ENCODE measurements at places on chromosomes 12 and 14.

DNA sequence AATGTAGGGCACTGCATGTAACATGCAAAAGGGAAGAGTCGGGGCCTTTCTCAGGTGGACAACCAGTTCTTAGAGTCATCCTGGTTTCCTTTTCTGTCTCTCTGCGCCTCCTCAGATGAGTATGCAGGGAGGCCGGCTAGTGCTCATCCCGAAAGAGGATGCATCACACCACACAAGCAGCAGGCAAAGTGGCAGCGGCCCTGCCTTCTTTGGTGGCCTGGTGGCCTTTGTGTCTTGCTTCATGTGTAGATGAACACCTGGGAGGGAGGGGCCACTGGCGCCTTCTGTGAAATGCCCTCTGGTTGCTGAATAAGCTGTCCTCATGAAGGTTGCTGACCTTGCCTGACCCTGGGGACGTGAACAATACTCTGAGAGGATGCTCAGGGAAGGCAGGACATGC lies 18.0 kb downstream of the SLC24A4 start:
- no peak for DNase-seq

DNA sequence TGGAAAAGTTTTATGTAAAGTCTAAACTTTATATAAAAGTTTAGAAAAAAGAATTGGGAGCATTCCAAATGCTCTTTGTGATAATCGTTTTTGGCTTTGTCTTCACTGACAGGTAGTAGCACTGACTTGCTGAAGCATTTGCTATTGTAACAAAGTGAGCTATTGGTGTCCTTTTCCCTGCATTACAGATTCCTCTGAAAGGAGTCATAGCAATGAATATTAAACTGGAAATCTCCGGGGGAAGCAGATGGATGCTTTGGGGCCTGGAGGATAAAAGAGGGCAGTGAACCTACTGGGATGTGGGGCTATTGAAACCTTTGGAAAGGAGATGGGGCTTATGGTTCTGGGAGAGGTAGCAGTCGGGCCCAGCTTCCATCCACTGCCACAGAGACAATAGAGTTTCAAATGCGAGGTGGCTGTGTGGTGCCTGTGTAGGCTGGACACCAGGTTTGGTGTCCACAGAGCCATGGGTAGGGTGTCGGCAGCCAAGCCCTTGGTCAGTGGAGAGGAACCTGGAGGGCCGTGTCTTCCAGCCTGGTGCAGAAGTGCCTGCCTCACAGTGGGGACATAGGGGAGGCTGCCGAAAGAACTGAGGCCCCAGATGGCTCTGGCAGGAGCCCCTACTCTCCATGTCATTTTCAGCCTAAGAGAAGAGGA lies 10.1 kb downstream of the GSG1 start:
- no peak for DNase-seq

DNA sequence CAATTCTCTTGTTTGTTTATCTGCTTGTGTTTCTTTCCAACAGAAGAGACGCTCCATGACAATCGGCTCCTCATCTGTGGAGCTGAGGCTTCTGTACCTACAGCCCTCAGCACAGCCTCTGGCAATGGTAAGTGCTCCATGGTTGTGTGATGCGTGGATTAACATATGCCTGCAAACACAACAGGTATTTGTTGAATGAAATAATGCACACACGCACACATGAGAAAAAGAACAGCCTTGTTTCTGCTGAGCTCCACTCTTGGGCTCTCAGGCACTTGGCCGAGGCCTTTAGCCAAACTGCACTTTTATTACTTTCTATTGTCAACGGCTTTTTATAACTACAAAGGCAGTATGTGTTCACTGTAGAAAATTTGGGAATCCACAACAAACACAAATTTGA lies 120.4 kb upstream of the TMCC3 start:
- no peak for DNase-seq

GRCh38 chr14:75125617-75126016 lies 1.2 kb downstream of the NEK9 start:
- DNase-seq: no peak

DNA sequence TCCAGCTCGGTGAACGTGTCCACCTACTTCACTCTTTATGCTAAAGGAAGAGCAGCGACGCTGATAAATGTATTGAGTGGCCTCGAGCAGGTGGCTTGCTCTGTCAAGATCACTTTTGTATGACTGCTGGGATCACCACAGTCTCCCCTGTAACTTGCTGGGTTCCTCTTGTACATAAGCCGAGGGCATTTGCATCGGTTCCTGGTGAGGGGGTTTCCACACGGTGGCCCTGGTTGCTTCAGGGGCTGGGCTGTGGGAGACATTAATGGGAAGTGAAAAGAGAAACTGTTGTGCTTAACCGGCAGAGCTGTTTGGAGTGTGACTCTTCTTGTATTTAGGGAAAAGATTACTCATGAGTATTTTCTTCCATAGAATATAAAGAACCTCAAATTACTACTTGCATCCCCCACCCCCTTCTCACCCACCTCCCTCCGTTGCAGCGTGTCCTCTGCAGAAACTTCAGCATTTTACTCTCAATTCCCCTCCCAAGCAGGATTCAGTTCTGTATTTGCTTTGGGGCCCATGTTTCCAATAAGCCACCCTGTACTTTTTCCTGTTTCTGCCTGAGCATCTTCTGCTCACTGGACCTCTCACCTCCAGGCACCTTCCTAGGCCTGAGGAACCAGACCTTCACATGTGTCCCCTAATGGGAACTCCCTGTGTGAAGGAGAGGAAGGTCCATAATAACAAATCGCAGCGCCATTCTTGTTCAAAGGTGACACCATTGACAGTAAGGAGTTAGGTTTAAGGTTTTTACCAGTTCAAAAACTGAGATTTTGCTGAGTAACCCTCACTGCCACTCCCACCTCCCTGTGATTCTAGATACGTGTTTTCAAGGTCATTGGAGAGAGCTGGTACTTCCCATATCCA lies 187.0 kb downstream of the ETV6 start:
- DNase-seq: peak; percentile 62

DNA sequence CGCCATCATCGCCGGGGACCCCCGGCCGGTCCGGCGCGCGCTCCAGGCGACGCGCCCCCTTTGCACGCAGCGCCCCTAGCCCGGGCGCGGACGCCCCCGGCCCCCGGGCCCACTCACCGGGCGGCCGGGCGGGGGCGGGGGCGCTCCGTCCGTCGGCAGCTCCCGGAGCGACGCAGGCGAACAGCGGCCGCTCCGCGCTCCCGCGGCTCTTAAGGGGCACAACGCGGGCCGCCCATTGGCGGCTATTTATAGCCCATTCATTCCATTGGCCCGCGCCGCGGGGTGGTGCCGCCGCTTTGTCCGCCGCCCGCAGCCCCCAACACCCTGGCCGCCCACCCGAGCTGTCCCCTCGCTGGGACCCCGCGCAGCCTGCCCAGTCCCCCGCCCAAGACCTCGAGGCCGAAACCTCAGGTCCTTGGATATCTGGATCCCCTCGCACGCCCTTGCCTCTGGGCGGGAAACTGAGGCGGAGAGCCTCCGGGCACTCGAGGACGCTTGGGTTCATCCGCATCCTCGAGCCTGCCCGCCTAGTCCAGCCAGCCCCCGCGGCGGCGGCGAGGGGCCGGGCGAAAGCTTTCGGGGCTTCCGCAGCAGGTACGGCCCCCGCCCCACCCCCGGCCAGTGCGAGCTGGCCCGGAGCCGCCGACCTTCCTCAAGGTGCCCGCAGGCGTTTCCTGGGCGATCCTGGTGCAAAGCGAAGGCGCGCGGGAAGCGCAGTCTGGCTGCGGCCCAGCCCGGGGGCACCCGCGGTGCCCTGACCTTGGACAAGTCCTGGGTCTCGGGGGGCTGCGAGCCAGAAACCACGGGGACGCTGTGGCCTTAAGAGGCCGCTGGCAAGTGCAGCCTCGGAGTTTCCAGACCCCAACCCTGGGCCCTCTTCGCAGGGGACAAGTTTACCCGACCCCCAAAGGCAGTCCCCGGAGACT lies at the start of gene CKB:
Gene CKB, minus strand, starts transcription at position 182 of the 926 bp plus-strand sequence. CDS start 337 bp downstream, outside the sequence.
- DNase-seq: peak; percentile 91
